ENCODE measurements at places on chromosomes 13 and 19.

GRCh38 chr13:73492811-73493210 is 434.0 kb downstream of the KLF5 start:
- no peak for DNase-seq

DNA sequence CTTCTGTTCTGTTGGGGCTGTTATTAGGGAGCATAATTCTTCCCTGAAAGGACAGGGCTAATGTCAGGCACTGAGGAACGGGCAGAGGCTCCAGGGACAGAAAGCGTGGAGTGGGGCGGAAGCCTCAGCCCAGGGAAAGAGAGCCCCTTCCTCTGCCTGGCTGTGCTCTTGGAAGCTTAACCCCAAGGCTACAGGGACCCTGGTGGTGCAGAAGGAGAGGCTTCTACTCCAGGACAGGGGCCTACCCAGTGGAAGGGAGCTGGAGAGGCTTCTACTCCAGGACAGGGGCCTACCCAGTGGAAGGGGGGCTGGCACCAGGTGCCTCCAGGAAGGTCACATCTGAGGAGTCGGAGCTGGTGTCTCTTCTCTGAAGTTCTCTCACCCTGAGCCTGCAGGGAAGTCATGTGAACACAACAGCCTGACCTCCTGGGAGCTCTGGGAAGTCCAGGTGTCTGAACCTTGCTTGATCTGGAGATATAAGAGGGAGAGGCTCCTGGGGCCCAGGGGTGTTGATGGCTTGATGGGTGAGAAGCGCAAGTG is 159.5 kb upstream of the SOX1 start:
- no peak for DNase-seq

DNA sequence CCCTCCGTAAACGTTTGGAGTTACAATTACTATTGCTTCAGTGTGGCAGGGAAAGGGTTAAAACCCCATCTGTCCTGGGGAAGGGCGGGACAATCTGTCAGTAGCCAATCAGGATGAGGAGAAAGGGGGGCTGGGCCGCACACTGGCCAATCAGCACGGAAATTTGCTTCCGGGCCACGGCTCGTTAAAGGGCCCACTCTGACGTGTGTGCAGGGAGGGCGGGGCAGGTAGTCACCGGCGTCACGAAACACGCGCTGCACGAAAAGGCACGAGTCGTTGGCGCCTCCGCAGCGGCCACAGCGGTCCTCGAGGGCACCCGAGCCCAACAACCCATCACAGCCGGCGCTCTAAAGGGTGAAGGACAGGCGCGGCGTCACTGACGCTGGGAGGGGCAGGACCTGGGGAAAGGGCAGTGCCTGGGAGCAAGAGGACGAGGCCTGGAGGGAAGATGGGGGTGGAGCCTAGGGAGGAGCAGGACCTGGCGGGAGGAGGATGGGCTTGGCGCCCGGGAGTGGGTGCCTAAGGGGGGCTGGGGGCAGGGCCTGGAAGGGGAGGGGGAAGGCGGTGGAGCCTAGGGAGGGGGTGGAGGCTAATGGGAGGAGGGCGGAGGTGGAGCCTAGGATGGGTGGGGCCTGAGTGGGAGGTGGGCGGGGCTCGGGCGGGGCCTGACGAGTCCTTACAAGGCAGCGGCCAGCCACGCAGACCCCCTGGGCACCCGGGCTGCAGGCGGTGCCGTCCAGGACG is 4.9 kb downstream of the ADAMTSL5 start:
- peak; percentile 85 for DNase-seq

DNA sequence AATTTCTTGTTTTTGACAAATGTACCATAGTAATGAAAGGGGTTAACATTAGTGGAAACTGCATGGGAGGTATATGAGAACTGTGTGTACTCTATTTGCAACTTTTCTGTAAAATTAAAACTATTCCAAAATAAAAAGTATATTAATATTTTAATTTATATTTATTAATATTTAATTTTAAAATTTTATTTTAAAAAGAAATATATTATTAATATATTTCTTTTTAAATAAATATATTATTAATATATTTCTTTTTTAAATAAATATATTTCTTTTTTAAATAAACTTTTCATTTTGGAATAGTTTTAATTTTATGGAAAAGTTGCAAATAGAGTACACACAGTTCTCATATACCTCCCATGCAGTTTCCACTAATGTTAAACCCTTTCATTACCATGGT is 101.1 kb upstream of the SLC7A1 start:
- no peak for DNase-seq

DNA sequence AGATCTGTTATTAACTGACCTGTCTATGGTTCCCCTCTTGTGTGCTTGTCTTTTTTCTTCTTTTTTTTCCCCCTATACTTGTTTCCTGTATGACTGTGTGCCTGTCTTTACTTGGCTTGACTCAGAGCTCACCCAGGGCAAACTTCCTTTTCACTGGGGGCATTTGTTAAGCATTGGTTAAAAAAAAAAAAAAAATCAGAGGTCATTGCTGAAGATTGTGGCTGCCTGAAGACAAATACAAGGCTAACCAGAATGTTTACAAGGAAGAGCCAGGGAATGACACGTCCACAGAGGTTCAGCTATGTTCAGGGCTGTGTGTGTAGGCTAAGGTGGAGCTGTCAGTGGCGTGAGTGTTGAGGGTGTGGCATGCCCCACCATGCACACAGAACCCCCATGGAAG is 47.1 kb downstream of the LNX2 start:
- no peak for DNase-seq

GRCh38 chr13:98489446-98490194 is 87.3 kb downstream of the STK24 start:
- DNase-seq: no peak

DNA sequence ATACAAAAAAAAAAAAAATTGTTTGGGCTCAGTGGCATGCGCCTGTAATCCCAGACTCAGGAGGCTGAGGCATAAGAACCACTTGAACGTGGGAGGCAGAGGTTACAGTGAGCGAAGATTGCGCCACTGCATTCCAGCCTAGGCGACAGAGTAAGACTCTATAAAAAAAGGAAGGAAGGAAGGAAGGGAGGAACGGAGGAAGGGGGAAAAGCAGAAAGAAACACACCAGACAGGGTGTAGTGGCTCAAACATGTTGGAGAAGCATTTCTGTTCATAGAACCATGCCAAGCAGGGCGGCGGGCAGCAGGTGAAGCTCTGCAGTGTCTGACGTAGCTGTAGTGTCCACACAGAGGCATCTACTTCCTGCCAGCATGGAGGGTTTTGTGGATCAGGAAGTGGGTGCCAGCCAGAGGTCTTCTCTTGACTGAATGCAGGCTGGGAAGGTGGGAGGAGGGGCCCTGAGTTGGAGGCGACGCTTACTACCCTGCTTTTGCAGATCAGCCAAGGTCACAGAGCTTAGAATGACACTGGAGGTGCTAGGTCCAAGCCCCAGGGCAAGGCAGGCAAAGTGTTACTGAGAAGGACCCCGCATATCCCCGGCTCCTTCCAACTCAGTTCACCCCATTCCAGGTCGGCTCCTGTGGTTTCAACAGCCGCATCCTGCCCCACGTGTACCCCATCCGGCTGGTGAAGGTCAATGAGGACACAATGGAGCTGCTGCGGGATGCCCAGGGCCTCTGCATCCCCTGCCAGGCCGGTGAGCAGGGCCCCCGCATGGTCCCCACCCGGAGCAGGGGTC is 11.6 kb upstream of the PGLS start:
- no peak for DNase-seq

- no peak for DNase-seq
Measured at GRCh38 chr19:11236324-11237301, 2.8 kb upstream of the ANGPTL8 start.

- no peak for DNase-seq
Measured at GRCh38 chr19:5341981-5342380, 1.4 kb upstream of the PTPRS start.

GRCh38 chr19:31289381-31289880 is 59.8 kb downstream of the TSHZ3 start:
- DNase-seq: no peak

DNA sequence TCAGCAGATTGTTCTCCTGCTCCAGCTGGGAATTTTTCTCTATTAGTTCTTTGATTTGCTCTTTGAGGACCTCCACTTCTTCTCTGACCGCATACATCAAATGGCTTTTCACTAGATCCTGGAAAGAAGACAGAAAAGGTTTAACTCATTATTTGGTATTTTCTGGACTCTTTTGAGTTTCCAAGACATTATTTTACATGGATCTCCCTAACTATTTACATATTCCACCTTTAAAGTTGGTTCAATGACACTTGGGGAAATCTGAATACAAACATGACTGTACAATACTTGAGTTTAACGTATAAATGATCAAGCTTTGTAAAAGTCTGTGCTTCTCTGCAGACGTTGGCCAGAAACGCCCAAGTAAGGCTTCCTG is 61.1 kb downstream of the SERP2 start:
- DNase-seq: no peak

DNA sequence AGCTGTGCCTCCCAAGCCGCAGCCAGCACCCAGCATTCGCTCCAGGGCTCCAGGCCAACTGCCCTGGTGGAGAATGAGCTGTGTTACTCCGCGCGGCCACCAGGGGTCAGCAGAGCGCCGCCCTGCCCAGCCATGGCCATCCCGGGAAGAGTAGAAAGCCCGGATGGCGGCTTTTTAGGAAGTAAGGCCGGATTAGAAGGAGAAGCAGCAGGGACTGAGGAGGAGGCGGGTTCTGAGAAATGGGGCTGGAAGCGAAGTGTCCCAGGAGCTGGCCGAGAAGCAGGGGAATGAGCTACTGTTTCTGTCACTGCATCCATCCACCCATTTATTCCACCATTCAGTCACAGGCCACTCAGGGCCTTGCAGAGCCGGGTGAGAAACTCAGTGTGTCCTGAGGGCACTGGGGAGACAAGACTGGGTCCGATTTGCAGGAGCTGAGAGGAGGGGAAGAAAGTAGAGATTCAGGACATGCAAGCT is 6.6 kb upstream of the NPAS1 start:
- DNase-seq: no peak

Measured in LNCaP clone FGC (cell line).